ENCODE measurements at places on chromosomes 3 and 15. TPM values are rescaled to one million over a fixed set of nuclear protein-coding genes. Genes with fewer than 3 reads are reported as not detected.

The GOLGA8S gene
- total RNA-seq: 0.44 TPM

The LOXL1 gene
- 1.9 TPM for total RNA-seq

The MUSTN1 gene
- total RNA-seq: 3.4 TPM

The MELTF gene
- 0.36 TPM for total RNA-seq

The GPR149 gene
- not detected for total RNA-seq

The RNF13 gene
- 84.1 TPM for total RNA-seq

The PCSK6 gene
- total RNA-seq: 6.7 TPM

The COMMD4 gene
- 22.0 TPM for total RNA-seq

The ROBO2 gene
- total RNA-seq: not detected

The ZBED2 gene
- total RNA-seq: 0.16 TPM

The ANKUB1 gene
- not detected for total RNA-seq

- no peaks in the 10 kb centered on the region for H3K27me3 ChIP-seq
- DNase-seq: no peak
- H3K27ac ChIP-seq: peak overlapping the region; percentile 98
- peaks cover 11% of the 10 kb centered on the region for H3K36me3 ChIP-seq
Measured at GRCh38 chr3:71397046-71397445, 186.5 kb downstream of the FOXP1 start.

- no peak for DNase-seq
- H3K27ac ChIP-seq: no peak overlapping the region
- H3K36me3 ChIP-seq: no peaks in the 10 kb centered on the region
Measured at GRCh38 chr3:174125267-174125824, 727.8 kb downstream of the NLGN1 start.

DNA sequence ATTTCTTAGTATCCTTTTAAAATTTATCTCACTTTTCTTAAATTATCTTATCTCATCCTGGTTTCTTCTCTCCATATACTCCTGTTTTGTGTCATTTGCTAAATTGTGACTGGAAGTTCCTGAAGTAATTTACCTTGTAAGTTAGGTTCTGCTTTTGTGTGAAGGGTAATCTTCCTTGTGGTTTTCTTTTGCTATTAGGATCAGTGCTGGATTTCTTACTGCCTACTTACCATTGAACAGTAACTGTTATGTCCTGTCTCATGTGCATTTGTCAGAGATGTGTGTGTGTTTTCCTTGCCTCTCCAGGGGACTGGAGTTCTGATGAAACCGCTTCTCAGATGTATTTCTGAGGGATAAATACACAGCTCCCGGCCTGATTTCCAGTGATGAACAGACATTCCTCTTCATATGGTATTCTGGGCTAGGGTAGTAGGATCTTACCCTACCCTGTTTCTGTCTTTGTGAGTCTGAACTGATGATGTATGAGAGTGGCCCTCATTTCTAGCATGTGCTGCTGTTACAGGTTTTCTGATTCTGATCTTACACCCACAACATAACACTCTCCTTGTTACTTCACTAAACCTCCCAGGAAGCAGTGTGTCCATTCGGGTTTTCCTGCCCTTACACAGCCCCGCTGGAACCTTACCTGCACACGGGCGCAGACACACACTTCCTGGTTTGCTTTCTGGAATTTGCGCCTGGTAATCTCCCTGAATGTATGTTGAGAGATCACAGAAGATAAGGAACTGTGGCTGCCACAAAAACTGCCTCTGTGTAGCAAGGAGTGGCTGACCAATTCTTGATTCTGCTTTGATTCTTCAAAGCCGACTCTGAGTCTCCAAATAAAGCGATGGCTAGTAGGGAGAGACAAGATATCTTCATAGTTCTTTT is 14.7 kb downstream of the PAK2 start:
- peak overlapping the region; percentile 23 for H3K27ac ChIP-seq
- H3K27me3 ChIP-seq: no peaks in the 10 kb centered on the region
- peaks cover 30% of the 10 kb centered on the region for H3K4me1 ChIP-seq
- no peak for DNase-seq
- H3K36me3 ChIP-seq: peaks cover 57% of the 10 kb centered on the region

- no peak overlapping the region for H3K4me3 ChIP-seq
- no peak for DNase-seq
- H3K36me3 ChIP-seq: no peaks in the 10 kb centered on the region
- no peak overlapping the region for H3K27ac ChIP-seq
- no peaks in the 10 kb centered on the region for H3K27me3 ChIP-seq
Measured at GRCh38 chr3:72086042-72086742, 301.2 kb upstream of the PROK2 start.

DNA sequence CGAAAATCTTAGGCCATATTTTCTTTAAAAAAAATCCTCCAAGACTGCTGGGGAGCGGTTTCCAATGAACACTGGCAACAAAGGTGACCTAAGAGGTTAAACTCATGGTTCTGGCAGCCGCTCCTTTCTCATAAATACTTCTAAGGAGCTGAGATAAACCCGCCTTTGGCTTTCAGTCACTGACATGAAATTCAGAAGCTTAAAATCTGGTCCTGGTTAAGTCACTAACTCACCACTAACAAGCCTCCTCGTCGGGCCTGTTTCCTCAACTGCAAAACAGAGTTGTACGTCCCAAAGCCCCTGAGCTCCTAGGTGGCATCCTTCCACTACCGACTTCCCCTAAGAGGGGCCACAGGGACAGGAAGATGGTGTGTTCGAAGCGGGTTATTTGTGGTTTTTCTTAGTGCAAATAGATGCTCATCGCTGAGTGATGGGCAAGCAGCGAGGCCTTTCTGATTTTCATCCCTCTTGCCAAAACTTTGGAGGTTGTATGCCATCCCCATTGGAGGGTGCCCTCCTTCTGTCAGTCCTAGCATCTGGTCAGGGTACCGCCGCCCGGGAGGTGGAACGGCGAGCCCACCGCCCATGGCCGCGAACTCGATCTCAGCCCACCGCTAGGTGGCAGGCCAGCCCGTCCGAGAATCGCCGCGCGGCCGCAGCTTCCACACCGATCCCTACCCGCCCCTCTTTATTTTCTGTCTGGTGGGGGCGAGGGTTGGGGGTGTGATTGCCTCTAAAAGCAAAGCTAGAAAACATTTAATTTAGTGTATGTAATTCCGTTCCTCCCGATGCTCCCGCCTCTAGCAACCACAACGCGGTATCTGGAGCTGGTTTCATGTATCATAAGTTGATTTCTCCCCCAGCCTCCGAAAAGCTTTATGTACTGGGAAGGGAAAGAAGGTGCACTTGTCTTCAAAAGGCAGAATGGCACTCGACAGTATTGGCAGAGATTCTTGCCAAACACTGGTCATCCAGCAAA is 4.6 kb downstream of the BCL6 start:
- peak; percentile 61 for DNase-seq
- H3K27ac ChIP-seq: peak overlapping the region; percentile 98

DNA sequence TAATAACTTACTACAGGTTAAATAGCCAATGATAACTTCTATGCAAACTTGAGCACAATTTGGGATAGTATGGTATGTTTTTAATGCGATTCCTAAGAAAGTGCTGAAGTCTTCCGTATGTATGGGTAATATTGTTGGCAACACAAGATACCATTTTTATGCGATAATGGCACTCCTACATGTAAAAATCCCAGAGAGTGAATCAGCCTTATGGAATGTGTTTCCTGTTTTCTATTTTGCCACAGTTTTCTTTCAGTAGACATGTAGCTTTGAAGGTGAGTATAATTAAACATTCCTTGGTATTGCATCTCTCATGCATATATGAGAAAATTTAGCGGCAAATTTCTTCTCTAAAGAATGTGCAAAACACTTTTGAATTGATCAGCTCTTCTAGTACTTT is 396.8 kb upstream of the AZI2 start:
- peaks cover 9% of the 10 kb centered on the region for H3K36me3 ChIP-seq
- peaks cover 13% of the 10 kb centered on the region for H3K27me3 ChIP-seq
- DNase-seq: no peak
- H3K27ac ChIP-seq: no peak overlapping the region
- no peaks in the 10 kb centered on the region for H3K4me1 ChIP-seq
- H3K4me3 ChIP-seq: no peak overlapping the region

GRCh38 chr3:173617490-173617889 is 219.9 kb downstream of the NLGN1 start:
- no peak overlapping the region for H3K27ac ChIP-seq
- no peaks in the 10 kb centered on the region for H3K36me3 ChIP-seq
- no peaks in the 10 kb centered on the region for H3K4me1 ChIP-seq
- H3K27me3 ChIP-seq: no peaks in the 10 kb centered on the region
- H3K4me3 ChIP-seq: no peak overlapping the region

DNA sequence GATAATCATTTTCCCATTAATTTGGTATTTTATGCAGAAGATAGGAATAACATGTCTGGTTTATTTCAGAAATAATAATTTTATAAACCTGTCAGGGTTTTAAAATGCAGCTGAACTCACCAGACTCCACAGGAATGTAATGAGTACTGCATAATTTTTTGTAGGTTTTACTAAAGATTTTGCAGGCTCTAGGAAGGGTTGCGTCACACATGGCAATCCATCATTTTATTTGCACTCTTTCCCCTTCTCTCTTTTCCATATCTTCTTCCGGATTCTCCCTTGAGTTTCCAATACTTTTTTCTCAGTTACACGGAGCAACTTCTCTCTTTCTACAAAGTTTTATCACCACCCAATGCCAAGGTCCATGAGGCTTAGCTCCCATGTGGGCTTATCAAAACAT is 234.7 kb downstream of the NFKBIZ start:
- no peak overlapping the region for H3K4me3 ChIP-seq
- H3K27ac ChIP-seq: no peak overlapping the region
- H3K4me1 ChIP-seq: peaks cover 31% of the 10 kb centered on the region
- no peak for DNase-seq

GRCh38 chr15:34336231-34336990 is 1.2 kb downstream of the SLC12A6 start:
- DNase-seq: no peak
- H3K27ac ChIP-seq: peak overlapping the region; percentile 90
- H3K4me3 ChIP-seq: peak overlapping the region; percentile 98
- H3K4me1 ChIP-seq: peaks cover 63% of the 10 kb centered on the region

DNA sequence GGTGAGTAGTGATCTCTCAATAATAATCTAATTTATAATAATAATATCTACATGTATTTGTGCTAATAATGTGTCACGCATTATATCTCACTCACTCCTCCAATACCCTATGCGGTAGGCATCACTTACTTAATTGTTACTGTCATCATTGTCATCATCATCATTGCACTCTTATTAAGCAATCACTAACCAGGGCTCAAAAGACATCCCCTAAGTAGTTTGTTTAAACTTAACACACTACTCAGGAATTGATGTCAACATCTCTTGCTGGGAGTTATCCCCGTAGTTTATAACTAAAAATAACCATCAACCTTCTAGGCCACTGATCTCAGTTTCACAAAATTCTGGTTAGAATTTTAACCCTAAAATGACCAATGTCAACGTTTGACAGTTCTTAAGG is 56.8 kb upstream of the ICE2 start:
- peaks cover 81% of the 10 kb centered on the region for H3K4me1 ChIP-seq
- H3K4me3 ChIP-seq: no peak overlapping the region
- H3K27me3 ChIP-seq: no peaks in the 10 kb centered on the region
- H3K27ac ChIP-seq: peak overlapping the region; percentile 18

Data from naive thymus-derived CD8-positive, alpha-beta T cell (primary cell).